ENCODE measurements at places on chromosomes 5 and 9.
A peak's percentile ranks its signal among the peaks of the same experiment; 100 is the strongest.

- DNase-seq, result no peak
Observed at GRCh38 chr5:40871177-40871576, 30.0 kb downstream of the CARD6 start.

DNA sequence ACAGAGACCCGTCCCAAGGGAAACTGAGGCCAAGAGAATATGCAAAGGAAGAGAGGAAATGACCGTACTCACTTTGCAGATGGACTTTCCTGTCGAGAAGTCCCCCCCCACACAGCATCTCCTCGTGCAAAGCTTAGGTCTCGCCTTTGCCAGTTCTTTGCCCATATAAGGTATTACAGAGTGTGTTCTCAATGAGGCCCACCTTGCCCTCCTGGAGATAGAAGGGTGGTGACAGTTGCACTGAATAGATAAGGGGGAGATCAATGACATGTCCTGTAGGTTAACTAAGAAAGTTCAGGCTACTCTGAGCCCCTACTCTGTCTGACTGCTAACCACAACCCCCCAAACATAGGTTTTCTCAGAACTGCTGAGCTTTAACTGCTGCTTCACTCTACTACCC is 68.2 kb upstream of the SPTLC1 start:
- no peak for DNase-seq

- DNase-seq, result no peak
Observed at GRCh38 chr5:1543398-1544293, 19.9 kb upstream of the LPCAT1 start.

- DNase-seq, result peak; percentile 19
Observed at GRCh38 chr5:10354048-10354872, 765 bp downstream of the MARCHF6 start.

GRCh38 chr9:116953271-116953670 is 266.2 kb downstream of the TRIM32 start:
- DNase-seq, result no peak

DNA sequence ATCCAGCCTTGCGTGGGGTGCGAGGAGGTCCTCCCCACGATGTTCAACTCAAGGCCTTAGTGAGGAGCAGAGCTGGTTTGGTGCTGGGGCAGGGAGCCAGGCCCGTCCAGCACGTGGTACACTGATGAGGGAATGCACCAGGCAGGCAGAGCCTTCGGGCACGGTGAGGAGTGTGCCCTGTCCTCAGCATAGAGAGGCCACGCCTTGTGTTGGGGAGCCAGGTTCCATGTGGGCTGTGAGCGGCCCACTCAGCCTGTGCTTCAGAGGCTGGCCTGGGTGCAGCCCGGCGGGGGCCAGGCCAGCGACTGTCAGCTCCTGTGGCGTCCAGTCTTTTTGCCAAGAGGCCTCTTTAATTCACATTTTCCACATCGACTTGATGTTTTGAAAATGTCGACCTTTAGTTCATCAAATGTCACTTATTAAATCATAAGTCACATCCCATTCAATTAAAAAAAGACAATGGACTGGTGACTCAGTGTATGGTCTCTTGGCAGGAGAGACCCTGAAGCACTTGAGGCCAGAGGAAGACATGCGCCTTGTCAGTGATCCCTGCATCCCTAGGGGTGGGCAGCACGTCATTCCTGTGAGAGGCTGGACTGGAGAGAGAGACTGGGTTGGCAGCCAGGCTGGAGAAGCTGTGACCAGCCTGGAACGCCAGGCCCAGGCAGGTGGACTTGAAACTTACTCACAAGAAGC is 21.7 kb downstream of the ERGIC1 start:
- no peak for DNase-seq

- DNase-seq, result peak; percentile 29
Observed at GRCh38 chr5:37214550-37214949, 34.6 kb downstream of the CPLANE1 start.

DNA sequence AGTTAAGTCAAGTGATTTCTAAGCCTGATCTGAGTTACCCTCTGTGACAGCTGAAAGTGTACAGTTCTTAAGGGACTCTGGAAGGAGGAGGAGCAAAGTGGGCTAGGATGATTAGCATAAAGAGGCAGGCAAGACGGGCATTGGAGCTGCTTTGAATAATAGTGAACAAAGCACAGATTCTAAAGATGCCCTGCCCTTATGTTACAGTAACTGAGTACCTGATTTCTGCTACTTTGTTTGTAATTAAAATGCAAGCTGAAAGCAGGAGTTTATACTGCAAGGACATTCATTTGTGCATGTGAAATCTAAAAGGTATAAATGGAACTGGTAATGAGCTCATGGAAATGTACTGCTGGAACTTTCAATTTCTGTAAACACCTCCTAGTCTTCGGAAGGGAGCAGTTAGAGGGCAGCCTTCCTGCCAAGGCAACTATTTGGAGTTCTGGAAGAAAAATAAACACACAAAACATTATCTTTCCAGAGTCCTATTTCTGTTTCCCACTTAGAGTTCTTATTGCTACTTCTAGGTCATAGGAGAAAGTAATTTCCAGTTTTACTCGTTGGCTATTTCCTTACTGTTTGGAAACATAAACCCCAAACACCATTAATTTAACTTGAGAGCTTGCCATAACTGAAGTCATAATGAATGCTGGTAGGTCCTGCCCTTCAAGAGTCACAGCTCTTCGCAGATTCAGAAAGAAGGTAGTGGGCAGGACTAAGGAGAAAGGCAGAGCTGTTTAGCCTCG is at the start of gene RANBP3L:
Gene RANBP3L (minus strand): TSS at position 45 of the 746 bp plus-strand sequence. CDS start 486 bp downstream, outside the sequence.
- no peak for DNase-seq

- DNase-seq, result no peak
Observed at GRCh38 chr9:16045651-16046280, 492.9 kb downstream of the CCDC171 start.

DNA sequence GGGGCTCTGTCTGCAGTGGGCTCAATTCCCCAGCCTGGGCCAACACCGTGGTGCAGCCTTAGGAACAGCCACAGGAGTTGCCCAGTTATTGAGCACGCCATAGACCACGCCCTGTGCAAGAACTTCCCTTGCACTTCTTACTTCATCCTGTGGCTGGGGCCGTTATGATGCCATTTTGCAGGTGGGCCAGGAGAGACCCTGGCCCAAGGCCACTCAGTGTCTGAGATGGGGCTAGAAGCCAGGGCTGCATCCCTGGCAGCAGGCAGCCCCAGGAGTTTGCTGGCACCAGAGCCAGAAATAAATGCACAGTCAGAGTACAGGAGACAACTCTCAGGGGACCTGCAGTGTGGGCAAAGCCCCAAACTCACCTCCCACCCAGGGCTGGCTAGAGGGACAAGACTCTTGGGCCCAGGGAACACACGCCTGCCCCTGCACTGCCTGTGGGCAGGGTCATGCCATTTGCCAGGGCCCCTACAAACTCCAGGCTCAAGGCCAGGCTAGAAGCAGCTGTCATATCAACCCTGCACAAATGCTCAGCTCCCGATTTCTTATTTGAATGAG is 6.7 kb downstream of the CORO2A start:
- DNase-seq, result no peak

DNA sequence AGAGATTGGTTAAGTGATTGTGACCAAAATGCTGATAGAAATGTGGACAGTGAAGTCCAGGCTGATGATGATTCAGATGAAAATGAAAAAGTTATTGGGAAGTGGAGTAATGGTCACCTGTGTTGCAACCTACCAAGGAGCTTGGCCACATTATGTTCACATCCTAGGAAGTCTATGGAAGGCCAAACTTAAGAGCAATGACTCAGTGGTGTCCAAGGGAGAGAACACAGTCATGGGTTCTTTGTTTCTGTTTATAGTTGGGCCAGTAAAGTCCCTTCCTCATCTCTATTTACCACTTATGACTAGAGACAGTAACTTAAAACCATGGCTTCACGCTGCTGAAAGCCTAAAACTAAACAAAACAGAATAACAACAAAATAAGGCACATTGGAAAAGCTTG is 555.3 kb upstream of the DAB2 start:
- DNase-seq, result no peak

DNA sequence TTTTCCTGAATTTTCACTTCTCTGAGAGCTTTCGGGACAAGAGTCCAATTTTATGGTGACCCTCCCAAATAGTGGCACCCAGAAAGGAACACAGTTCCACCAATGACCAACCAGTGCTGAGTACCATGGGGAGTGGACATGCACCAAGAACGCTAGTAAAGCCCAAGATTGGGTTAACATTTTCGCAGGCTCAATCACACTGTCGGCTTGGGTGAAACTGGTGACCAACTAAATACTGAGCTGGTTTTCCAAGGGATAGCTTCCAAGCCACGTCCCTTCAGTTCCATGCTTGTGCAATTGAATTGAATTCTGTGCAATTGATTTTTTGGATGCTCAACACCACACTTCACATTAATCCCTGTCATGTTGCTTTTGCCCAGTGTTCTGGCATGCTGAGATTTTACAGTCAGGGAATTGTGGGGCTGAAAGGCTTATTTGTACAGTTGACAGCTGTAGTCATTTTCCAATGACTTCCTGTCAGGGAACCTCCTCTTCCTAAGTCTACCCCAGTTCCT is 37.6 kb upstream of the TRMT10B start:
- DNase-seq, result no peak

DNA sequence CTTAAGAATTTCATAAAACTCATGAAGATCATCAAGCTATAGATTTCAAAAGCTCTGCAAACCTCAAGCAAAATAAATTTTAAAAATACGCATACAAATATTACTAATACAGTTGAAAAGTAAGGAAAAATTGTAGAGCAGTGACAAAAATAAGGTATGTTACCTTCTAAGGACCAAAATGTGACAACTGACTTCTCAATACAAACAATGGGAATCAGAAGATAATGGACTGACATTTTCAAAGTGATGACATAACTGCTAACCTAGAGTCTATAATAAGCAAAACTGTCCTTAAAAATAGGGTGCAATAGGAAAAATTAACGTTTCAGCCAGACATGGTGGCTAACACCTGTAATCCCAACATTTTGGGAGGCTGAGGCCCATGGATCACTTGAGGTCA is 27.1 kb downstream of the RMI1 start:
- DNase-seq, result no peak

DNA sequence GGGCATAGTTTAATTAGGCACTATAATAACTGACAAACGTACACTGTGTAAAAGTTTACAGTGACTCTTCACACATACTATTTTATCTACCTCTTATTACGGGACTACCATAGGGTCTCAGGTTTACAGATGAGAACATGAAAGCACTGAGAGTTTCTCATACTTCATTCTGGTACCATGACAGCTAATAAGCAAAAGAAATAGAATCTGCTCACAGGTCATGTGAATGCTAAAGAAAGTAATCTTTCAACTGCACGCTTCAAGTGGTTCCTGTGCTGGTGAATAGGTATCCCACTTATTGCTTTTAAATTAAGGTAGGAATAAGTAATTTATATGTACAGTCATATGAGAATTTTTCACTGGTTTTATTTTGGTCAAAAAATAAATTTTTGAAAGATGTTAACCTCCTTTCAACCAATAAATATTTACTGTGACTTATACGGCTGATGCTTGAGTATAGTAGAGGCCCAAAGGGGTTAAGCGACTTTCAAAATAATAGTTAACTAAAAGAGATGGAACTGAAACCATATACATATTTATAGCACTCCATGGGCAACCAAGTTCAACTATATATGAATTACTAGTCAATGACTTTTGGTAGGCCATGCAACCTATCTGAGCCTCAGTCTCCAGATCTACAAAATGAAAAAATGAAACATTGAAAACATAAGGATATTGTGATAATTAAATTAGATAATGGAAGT is 8.1 kb downstream of the CDKN2A start:
- DNase-seq, result no peak

GRCh38 chr5:88734983-88735382 is 148.0 kb downstream of the MEF2C start:
- DNase-seq, result no peak

- no peak for DNase-seq
Observed at GRCh38 chr5:142697356-142698255, 11.7 kb upstream of the FGF1 start.

DNA sequence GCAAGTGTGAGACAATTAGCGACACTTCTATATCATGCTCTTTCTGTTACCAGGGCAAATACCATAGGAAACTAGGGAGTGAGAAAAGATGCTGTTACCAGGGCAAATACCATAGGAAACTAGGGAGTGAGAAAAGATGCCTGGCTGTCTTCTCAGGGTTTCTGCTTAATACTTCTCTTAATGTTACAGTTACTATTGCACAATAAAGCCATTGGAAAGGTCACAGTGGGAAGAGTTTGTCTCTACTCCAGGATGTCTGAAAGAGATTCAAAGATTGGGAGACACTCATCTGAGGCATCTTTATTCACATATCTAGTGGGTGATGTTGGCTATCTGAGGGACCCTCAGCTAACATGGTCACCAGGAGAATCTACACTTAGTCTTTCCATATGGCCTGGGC is 431.7 kb upstream of the POU5F2 start:
- no peak for DNase-seq

GRCh38 chr9:127915801-127916719 is 781 bp downstream of the ST6GALNAC4 start:
- DNase-seq, result no peak

DNA sequence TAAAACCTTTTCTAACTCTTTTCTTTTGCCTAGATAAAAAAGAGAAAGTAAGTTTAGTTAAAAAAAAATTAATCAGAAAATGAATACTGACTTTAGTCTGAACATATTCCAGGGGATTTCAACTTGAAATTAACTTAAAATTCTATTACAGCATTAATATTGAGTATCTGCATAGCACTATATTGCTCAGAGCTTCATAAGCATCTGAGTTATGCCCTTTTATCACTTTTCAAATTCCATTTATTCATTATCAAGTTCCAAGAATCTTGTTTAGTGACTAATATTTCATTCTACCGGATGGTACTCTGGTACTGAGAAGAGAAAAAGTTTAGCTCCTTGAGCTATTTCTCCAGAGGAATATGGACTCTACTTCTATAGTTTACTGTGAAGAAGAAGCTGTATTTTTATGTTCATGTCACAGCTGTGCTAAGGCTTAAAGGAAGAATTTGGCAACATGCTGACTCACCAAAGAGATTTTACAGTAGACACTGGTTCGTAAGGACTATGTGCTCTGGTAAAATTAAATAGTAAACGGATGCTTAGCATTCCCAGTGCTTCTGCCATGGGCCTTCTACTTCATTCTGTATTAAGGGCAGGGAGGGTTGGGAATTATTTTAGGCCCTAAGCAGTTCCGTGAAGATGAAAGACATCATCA is 285.2 kb upstream of the SEMA6A start:
- no peak for DNase-seq

DNA sequence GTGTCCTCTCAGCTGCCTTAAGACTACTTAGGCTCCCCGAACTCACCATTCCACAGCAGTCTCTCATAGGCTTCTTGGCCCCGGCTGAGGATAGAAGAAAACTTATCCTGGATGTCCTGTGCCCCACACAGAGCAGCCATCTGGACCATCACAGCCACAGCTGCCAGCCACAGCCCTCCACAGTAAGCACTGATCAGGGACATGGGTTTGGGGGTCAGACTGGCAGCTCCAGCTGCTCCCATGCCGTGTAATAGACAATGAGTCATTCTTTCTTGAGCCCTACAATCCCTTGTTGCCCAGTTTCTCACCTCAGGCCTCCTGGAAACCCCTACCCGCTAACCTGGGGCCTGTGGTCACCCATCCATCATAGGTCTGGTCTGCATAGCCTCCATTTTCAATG is 5.7 kb downstream of the CREB3 start:
- DNase-seq, result no peak

- DNase-seq, result no peak
Observed at GRCh38 chr5:62000646-62001045, 305.4 kb upstream of the KIF2A start.
